ENCODE measurements at places on chromosomes 5 and 9.
A peak's percentile ranks its signal among the peaks of the same experiment; 100 is the strongest.

GRCh38 chr9:137255448-137256114, 454 bp downstream of the NELFB start:
- peak; percentile 52 for DNase-seq

DNA sequence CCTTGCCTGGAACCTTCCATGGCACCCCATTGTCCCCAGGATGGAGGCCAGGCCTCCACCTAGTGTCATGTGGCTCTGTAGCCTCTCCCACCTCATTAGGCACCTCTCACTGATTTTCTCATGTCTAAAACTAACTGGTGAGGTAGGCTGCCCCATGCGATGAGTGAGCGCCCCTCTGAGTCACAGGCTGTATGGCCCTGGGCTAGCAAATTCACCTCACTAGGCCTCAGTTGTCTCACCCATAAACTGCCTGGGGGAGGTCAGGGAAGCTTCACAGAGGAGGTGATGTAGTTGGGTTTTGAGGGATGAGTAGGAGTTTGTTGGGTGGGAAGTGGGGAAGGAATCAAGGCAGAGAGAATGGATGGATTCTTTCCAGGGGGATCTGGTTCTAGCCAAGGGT, 8.8 kb downstream of the RXRA start:
- no peak for DNase-seq

DNA sequence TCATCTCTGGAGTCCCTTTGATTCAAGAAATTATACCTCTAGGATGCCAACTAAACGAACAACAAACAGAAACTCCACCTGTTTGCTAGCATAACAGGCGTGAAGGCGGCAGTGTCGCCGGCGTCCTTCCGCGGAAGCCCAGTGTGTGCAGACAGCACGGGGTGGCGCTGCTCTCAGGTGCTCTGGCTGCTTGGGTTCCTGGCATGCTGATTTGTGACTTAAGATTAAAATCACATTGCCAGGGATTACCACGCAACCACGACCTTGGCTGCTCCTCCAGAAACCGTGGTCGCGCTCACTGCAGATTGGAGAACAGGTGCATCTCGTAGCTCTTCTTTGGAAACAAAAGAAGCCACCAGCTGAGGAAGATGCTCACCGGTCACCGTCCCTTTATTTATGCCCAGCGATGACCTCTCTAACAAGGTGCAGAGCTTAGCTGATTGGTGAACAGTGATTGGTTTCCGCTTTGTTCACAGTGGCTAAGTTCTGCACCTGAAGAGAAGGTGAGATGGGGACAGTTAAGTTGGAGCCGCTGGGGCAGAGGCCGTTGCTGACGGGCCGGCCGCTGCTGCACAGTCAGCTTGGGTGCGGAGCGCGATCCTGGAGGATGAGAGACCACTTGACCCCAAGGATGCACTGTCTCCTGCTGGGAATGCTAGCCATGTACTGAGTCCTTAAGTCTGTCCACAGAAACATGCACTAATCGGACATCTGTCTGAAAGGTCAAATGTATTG, 232.3 kb downstream of the FANCC start:
- no peak for DNase-seq

- no peak for DNase-seq
Observed at GRCh38 chr9:6147846-6148245, 67.8 kb upstream of the IL33 start.

GRCh38 chr9:124742940-124743339, 28.2 kb downstream of the NR6A1 start:
- no peak for DNase-seq

DNA sequence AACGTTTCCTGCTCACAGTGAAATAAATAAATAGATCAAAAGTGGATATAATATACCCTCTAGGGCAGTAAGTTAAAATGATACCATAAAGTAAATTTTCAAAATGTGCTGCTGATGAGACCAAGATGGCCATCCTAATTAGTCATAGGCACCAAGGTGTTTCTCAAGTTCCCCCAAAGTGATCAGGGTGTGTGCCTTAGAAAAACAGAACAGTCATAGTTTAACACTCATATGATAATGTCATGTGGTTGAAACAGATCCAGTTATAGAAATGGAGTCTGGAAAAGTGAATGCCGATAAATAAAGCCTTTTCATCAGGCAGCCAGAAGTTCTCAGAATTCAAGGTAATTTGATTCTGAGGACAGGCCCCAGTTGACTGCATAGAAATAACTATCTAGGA, 161.5 kb upstream of the CDKN2B start:
- DNase-seq = no peak

GRCh38 chr9:69667306-69667705, 4.9 kb downstream of the APBA1 start:
- DNase-seq = no peak

DNA sequence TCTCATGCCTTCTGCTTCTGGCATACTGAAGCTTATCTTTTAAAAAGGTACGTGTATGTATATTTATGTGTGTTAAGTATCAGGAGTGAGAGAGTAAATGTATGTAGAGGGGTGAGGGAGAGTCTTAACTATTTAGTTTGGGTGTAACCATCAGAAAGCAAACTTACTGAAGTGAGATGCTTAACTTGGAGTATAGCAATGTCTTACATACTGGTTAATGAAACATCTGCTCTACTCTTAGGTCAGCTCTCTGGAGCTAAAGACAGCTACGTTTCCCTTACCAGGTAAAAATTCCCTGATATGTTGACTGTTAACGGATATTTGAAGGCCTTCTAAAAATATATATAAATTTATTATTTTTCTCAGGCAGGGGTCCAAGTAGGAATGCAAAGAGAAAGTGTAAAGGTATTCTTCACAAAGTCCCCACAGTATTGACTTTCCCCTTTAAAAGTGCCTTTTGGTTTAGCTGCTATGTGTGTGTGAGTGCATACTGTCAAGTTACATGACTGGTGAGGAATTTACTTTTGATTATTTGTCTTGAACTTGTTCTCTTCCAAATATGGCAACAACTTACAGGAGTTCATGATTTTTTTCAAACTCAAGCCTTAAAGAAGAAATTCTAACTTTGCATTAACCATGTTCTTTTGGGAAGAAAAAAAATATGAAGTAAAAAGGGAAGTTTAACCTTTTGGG, 12.3 kb upstream of the C5orf24 start:
- DNase-seq = no peak

DNA sequence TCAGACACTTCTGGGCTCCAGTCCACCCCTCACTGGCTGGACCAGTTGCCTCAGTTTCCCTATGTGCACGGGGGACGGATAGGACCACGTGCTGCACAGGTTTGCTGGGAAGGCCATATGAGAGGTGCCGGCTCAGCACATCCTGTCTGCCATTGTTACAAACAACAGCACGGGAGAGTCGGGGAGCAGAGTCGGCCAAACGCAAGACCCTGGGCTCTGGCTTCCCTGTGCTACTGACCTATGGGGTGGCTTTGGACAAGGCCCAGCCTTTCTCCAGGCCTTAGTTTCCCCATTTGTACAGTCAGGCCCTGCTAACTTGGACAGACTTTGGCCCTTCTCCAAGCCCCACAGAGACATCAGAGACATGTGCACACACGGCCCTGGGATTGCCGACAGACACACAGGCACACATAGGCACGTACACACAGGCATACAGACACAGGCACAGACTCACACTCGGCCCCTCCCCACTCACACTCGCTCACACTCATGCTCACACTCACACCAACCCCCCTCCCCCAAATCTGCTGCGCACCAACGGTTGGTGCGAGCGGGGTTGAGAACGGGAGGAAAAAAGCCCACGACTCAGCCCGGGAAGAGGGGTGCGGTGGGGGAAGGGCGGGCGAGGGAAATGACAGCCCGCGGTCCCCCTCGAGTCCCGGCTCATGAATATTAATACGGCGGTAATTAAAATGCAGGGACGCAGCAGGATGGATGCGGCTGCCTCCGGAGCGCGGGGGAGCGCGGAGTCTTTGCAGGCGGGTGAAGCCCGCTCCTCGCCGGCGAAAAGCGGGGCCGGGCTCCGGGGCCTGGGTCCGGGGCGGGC, 133.0 kb downstream of the C9orf50 start:
- DNase-seq = peak; percentile 29

- DNase-seq = peak; percentile 84
Observed at GRCh38 chr9:96344458-96345180, 38.9 kb downstream of the SLC35D2 start.

GRCh38 chr9:28134446-28134976, 561.2 kb upstream of the C9orf72 start:
- no peak for DNase-seq

- DNase-seq = no peak
Observed at GRCh38 chr9:81069038-81069795, 620.1 kb downstream of the TLE1 start.

GRCh38 chr5:68189171-68189570, 26.4 kb upstream of the PIK3R1 start:
- DNase-seq = no peak

DNA sequence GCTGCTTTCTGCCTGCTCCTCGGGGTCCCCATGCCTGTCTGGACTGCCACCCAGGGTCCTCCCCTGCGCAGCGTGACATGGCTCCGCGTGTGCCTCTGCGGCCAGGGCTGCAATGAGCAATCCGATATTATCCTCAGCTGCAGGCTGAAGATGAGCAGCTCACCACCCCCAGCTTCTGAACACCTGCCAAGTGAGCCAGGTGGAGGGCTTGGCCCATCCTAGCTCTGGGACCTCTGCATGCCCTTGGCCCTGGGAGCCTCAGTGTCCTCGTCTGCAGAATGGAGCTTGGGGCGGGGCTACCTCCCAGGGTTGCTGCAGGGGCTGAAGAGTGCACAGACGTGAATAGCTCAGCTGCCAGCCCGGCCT, 4.1 kb upstream of the MYMK start:
- DNase-seq = no peak

DNA sequence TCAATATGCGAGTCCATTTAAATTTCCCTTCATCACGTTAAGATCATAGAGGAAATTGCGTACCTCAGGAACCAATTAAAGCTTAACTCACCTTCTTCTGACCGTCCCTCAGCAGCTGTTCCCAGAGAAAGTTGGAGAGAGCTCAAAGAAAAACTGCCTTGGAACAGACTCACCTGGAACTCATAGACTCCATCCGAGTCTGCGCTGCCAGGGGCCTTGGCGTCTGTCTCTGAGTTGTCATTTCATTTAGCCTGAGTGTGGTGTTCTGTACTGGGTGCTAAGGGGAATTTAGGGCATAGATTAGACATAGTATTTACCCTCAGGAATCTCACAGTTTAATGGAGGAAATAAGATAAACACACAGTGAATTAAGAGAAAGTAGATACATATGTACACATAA, 892.7 kb downstream of the TLE1 start:
- no peak for DNase-seq

DNA sequence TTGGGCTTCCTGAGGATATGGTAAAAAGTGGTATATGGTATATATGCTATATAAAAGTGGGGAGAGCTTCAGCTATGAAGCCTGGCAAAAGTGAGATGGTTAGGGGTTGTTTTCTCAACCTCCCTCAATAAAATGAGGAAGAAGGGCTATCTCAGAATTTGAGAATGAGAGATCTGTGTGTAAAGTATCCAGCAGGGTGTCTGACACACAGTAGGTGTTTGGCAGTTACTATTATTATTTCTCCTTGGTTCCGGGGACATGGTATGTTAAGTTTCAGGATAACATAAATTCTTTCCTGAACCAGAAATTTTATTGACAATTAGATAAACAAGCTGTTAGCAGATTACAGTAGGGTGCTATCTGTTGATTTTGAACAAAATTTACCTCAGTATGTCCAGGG, 94.1 kb downstream of the DENND1A start:
- no peak for DNase-seq

GRCh38 chr9:76456202-76456926, 2.6 kb upstream of the GCNT1 start:
- DNase-seq = peak; percentile 27

DNA sequence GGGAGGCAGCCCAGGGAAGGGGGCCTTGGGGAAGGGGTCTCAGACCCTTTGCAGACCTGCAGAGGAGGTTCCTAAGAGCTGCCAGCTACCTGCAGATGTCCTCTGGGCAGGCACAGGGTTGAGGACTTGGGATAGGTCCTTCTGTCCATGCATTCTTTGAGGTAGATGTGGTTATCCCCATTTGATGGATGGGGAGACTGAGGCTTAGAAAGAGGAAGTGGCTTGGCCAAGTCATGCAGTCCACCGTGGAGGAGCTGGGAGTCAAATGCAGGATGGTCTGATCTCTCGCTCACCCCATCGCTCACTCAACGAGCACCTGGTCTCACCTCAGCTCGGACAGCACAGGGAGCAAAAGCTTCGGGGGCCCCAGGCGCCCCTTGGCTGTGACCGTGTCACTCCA, 20.2 kb downstream of the ADAMTSL2 start:
- DNase-seq = no peak

- DNase-seq = no peak
Observed at GRCh38 chr9:137268538-137269201, 8.9 kb upstream of the TOR4A start.

- DNase-seq = no peak
Observed at GRCh38 chr9:114150608-114151007, 4.7 kb upstream of the COL27A1 start.

DNA sequence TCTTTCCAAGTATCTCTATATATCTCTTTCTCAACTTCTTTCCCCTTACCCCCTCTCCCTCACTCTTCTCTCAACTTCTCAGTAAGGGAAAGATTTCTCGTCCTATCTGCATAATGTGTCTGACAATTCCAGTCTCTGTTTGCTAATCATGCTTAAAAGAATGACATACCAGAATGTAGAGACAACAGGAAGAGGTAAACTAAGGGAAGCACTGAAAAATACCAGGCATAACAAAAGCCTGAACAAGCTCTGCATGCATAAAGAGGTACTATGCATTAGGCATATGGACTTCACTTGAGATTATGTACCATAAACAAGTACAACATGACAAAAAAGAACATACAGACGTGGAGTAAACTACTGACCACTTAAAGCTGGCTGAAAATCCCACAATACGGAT, 62.6 kb downstream of the SEMA5A start:
- no peak for DNase-seq

DNA sequence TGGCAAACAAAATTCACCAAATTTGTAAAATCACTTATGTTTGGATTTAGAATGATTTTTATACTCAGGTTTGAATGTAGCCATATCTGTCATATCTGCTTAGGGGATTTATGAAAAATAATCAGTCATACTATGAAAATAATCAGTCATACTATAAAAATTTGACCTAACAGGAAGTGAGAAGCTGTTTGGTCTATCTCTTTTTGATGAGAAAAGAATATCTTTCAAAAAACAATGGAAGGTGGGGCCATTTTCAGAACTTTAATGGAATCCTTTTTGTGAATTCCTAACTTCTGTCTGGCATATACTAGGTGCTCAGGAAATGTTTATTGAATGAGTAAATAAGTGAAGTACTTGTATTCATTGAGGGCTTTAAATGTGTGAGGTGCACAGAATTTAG, 70.1 kb downstream of the CWC27 start:
- DNase-seq = no peak

GRCh38 chr9:4101667-4102066, 198.2 kb downstream of the GLIS3 start:
- no peak for DNase-seq

DNA sequence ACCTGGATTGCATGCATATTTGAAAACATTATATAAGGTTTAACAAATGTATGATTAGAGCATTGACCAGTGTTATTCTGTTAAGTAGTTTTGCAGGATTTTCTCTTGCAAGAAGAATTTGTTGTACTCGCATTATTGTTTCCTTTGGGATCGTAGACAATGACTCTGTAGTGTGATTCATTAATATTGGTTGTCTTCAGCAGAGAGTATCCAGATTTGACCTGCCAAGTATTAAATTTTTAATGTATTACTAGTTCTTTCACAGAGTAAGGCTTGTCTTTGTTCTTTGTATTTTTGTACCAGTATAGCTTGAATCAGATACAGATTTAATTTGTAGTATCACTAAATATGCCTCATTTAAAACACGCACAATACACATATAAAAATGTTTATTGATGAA, 155.0 kb downstream of the PBX3 start:
- DNase-seq = no peak

- DNase-seq = no peak
Observed at GRCh38 chr5:177605078-177605477, 5.1 kb downstream of the B4GALT7 start.

Data from HTR-8/SVneo (cell line).